ENCODE measurements at places on chromosomes 11 and 22. TPM values are rescaled to one million over a fixed set of nuclear protein-coding genes. Genes with fewer than 3 reads are reported as not detected.
A peak's percentile ranks its signal among the peaks of the same experiment; 100 is the strongest.

DNA sequence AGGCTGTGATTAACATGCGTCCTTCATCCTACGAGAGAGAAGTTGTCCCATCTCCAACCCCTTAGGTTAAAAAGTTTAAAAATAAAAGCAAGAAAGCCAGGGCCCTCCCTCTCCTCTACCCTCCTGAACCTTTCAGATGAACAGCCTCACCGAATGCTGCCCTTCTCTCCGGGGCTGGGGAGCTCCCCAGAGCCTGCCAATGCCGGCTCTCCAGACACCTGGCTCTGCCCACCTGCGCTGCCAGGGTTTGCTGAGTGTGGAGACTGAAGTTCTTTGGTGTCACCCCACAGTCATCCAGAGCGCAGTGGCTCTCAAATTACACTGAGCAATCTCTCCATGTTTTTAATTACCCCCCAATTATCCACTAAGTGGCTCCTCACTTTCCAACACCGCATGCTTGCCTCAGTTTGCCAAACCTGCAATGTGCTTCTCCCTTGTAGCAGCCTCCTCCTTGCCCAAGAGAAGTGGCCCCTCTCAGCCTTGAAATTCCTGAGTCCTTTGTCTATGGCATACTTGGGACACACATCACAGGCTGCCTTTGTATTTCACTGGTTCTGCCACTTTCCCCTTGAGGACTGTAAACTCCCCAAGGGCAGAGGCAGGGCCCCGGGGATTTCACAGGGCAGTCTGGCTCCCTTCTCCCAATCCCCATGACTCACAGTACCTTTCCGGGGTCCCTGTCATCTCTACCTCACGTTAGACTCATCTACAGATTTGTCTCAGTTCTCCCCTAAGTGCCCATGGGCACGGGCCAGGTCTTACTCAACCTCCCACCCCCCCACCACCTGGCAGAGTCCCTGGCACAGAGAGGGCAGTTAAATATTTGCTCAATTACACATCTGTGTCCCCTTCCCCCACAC lies 2.0 kb downstream of the MYH9 start:
- DNase-seq, result peak; percentile 86

DNA sequence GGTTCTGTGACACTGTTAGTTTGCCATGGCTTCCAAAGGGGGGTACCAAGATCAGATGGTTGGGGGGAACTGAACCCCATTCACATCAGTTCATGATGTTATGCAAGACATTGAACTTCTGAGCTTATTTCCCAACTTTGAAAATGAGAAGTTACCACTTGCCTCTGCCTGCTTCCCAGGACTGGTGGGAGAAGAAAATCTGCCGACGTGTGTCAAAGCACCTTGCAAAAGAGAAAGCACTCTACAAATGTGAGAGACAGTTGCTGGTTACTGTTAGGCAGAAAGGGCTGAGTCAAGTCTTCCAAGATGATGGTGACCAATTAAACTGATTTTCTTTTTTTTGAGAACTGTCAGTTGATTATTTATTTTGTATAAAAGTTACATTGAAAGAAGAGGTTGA lies 45.6 kb downstream of the SMCO4 start:
- no peak for DNase-seq

GRCh38 chr11:121091492-121092152 lies 9.4 kb upstream of the TECTA start:
- DNase-seq, result no peak

GRCh38 chr11:127259102-127259501 lies 258.5 kb upstream of the KIRREL3 start:
- DNase-seq, result no peak

DNA sequence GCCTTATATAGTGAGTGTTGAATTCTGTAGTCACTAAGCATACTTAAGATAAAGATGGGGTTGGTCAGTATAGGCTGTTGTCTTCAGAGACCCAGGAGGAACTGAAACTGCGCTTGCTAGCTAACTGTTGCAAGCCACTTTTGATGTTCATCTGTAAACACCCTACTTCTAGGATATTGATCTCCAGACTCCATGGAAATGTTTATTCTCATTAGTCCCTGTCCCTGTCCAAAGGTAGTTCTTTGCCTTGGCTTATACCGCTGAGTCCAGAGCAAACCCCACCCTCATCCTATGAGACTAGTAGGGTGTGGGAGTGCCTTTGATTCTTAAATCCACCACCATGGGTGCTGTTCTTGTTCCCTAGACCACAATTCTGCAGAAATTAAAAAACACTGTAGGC lies 36.4 kb downstream of the DEPDC5 start:
- no peak for DNase-seq

DNA sequence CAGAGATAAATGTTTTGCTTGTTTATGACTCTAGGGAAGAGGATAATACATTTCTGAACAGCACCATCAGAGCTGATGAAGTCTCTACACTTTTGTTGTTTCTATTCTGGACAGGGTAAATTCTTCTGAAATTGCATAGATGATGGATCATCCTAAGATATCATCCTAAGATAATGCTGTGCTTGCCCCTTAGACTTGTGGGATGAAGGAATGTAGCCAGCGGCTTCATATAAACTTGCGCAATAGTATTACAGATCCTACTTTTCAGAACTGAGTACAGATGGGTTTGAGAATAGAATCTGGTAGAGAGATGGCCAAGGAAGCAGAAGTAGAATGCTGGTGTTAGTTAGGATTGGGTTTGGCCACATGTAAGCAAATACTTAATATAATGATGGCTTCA lies 61.0 kb downstream of the NCAM1 start:
- DNase-seq, result no peak

- no peak for DNase-seq
Measured at GRCh38 chr11:61654397-61654829, 25.8 kb upstream of the DAGLA start.

DNA sequence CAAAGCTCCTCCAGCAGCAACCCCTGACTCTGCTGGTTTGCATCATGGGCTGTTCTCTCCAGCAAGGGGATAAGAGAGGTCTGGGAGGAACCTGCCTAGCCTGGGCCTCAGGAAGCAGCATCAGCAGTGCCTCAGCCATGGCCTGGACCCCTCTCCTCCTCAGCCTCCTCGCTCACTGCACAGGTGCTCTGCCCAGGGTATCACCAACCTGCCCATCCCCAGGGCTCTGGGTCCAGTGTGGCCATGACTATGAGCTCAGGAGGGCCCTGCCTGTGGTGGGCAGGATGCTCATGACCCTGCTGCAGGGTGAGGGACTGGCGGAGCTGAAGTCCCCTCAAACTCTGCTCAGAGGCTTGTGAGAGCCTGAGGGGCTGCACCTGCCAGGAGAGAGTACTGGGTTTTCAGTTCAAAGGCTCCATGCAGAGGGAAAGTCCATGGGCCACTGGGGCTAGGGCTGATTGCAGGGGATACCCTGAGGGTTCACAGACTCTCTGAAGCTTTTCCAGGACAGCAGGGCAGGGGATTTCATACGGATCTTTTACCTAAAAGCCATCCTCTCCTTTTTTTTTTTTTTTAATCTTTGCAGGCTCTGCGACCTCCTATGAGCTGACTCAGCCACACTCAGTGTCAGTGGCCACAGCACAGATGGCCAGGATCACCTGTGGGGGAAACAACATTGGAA lies 115.8 kb upstream of the IGLL5 start:
- no peak for DNase-seq

DNA sequence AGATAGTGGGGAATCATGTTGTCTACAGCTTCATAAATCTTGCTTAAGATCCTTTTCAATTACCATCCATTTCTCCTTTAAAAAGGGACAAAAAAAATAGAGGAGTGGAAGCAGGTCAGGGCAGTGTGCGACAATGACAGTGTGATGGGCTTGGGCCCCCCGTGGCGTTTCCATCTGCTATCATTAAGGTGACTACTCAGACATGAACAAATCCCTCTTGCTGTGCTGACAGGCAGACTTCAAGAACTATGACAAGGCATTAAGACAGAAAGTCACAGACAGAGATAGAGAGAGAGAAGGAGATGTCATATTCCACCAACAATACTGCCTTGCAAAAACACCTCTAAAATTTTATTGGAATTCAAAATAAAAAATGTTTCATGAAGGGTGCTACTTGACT lies 263.2 kb downstream of the DCDC1 start:
- no peak for DNase-seq

- DNase-seq, result no peak
Measured at GRCh38 chr22:22375576-22376351, 131.2 kb downstream of the VPREB1 start.

GRCh38 chr11:9568854-9569587 lies 4.4 kb upstream of the WEE1 start:
- DNase-seq, result peak; percentile 100

OR51I1 gene
- not detected for total RNA-seq

LRP4 gene
- 5.0 TPM for total RNA-seq

GLB1L3 gene
- 1.7 TPM for total RNA-seq

PIH1D2 gene
- 0.51 TPM for total RNA-seq

OR8G1 gene
- total RNA-seq, result not detected

CUL5 gene
- 36.1 TPM for total RNA-seq

TRABD gene
- 43.7 TPM for total RNA-seq

MUC6 gene
- not detected for total RNA-seq

Measured in bronchial epithelial cell (primary cell).